ENCODE measurements at places on chromosomes 1 and 21.

- DNase-seq: no peak
These were observed 257.2 kb downstream of the LRRC7 start for GRCh38 chr1:69824932-69825331.

DNA sequence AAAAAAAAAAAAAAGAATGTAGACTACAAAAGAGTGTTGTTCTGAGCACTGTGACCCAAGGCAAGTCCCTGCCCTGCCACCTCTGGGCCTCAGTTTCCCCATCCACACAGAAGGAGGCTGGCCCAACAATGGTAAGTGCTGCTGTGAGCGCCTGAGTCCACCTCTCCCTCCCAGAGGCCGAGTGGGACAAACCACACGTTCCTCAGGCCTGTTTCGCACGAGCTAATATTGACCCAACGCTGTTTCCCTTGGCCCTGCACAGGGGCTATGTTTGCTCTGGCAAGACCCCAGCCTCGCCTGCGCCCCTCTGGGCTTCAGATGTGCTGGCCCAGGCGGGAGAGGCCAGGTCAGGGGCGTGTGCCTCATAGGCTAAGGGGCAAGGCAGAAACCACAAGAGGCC is 12.6 kb upstream of the LAPTM5 start:
- no peak for DNase-seq

DNA sequence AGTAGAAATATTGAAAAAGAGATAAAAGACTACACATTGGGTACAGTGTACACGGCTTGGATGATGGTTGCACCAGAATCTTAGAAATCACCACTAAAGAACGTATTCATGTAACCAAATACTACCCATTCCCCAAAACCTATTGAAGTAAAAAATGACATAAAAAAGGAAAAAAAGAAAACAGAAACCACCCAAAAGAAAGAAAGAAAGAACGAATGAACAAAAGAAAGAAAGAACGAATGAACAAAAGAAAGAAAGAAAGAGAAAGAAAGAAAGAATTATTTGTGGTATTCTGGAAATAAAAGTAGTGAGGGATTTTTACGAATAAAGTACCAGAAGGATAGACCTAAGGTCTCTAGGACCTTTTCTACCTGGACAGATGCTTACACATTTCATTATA is 42.1 kb downstream of the PHACTR4 start:
- DNase-seq: no peak

DNA sequence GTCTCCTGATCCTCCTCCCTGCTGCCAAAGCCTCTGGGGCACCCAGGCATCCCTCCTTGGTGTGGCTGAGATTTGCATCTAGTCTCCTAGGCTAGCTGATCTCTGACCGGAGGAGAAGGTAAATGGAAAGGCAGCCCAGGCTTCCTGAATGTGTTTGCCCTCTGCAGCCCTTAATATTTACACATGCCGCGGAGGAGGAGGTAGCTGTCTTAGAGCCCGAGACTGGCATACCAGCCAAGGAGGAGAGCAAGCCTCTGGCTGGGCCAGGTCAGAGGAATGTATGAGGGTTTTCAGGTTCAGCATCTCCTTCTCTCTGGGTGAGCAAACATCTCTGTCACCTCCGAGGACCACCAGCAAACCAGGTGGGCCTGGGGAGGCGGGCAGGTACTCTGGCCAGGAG is 86.0 kb upstream of the GRIK3 start:
- no peak for DNase-seq

- DNase-seq: no peak
These were observed 123.1 kb downstream of the NRDC start for GRCh38 chr1:51755437-51755836.

- DNase-seq: no peak
These were observed 7.5 kb upstream of the WNT3A start for GRCh38 chr1:227999056-227999930.

DNA sequence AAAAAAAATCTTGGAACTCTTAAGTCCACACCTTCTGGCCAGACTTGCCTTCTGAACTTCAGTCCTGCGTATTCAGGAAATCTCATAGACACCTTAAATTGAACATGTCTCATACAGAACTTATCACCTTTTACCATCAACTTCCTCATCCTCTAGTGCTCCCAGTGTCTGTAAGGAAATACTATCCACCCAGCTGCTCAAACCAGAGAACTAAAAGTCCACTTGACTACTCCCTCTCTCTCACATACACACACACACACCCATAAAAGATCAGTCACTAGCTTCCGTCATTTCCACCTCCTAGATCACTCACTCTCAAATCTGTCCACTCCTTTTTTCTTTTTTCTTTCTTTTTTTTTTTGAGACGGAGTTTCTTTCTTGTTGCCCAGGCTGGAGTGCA is 10.9 kb upstream of the CAP1 start:
- no peak for DNase-seq

DNA sequence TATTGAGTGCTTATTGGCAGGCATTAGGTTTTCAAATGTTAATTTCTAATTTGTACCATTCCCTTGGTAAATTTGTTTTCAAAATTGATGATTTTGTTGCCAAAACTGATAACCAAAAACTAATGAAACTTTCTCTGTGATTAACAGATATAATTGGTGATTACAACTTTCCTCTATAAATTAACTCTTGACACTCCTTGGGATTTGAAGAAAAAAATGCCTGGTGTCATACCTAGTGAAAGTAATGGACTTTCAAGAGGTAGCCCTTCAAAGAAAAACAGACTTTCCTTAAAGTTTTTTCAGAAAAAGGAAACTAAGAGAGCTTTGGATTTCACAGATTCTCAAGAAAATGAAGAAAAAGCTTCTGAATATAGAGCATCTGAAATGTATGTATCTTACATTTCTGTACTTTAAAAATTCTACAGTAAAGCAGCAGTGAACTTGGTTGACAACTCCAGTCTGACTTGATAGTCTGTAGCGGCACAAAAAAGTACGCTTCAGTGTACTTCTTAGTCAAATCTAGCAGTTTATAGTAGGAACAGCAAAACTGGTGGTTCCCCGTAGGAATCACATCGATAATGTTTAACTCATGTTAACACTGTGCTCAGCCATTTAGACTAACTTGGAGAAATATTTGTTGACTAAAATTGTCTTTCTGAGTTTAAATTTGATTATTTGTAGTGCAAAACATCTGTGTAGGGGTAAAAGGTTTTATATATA is 3.0 kb downstream of the USP1 start:
- no peak for DNase-seq

DNA sequence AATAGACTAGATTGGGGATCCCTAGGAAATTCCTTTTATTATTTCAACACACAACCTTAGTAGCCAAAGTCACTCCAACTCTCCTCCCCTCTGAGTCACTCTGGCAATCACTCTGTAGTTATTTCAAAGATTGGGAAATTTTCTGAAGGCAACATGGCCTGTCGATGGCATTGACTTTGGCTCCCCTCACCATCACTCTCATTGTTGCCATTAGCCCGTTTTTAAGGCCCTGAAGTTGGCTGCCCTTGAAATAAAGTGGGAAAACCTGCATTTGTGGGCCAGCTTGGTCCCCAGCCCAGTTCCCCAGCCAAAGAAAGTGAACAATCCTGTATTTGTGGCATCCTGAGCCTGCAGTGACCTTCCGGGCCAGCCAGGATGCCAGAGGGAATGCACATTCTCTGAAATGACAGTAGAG is 52.5 kb downstream of the CDC7 start:
- no peak for DNase-seq

DNA sequence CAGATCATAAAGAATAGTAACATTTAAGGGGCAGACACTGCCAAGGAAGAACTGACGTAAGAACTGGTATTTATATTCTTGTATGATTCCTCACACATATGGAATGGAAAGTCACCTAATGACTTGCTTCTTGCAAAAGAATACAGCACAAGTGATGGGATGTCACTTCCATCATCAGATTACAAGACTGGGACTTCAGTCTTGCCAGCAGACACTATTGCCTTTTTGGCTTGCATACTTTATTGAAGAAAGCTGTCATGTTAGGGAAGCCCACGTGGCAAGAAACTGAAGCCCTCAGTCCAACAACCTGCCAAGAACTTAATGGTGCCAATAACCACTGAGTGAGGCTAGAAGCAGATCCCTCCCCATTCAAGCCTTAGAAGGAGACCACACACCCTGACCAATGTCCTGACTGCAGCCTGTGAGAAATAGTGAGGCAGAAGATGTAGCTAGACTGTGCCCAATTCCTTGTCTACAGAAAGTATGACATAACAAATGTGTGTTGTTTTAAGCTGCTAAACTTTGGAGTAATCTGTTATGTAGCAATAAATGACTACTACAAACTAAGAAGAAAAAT is 12.0 kb downstream of the EGLN1 start:
- no peak for DNase-seq

DNA sequence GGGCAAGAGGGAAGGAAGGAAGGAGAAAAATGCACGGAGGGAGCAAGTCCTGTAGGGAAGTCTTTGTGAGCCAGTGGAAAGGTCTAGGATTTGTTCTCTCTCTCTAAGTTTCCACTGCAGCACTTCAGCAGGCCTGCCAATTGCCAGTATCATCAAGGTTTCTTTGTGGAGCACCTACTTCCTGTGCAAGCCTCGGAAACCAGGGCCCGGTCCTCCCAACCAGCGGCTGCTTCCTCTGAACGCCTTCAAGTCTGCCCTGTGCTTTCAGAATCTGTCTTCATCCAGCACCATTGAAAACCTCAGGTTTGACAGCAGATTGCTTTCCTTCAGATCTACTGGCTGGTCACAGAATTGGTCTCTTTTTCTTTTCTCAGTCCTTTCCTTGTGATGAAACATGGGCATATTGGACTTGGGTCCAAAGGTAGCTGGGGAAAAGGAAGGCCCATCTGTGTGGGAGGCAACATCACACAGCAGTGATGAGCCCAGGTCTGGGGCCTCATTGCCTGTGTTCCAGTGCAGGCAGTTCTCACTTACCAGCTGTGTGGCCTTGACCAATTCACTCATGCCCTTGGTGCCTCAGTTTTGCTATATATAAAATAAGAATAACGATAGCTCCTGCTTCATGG is 144.5 kb downstream of the SEC16B start:
- DNase-seq: no peak

GRCh38 chr1:53725238-53725689 is 13.7 kb downstream of the GLIS1 start:
- no peak for DNase-seq

- DNase-seq: peak; percentile 89
These were observed 33.2 kb downstream of the RCSD1 start for GRCh38 chr1:167663002-167663772.

DNA sequence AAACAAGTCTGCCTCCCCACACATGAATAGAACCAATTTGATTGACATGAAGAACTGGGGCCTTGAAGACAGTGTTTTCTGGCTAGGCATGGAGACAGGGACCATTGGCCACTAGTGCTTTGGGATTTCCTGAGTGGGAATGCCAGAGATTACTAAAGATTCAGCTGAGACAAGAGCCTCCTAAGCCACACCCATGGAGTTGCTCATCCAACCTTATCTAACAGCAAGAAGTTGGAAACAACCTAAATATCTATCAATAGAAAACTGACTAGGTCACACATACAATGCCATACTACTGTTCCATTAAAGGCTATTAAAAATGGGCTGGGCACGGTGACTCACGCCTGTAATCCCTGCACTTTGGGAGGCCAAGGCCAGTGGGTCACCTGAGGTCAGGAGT is 184.1 kb downstream of the ZBTB18 start:
- DNase-seq: no peak

GRCh38 chr1:44316231-44316759 is 38.8 kb downstream of the ERI3 start:
- no peak for DNase-seq

All from RWPE2 (cell line).